Epithelial cell of prostate (primary cell): ENCODE measurements at places on chromosomes 11 and 22.

DNA sequence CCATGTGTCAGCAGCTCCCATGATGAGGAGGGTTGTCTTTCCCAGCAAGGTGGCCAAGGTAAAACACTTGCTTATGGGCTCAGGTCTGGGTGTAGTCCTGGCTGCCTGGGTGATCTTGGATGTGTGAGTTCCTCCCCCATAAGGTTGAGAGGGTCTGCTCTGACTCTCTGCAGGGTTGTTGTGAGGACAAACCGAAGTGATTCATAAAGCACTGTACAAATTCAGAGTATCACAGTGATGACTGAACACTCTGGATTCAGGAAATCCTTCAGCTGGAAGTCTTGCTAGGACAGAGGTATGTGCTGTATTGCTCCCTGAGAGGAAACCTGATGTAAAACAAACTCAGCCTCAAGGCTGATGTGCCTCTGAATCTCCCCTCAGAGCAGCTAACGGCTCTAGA is 220.9 kb upstream of the PITPNB start:
- DNase-seq, result peak; percentile 64

GRCh38 chr11:28144808-28145207 is 36.6 kb downstream of the METTL15 start:
- no peak for DNase-seq

GRCh38 chr11:40513281-40513680 is 946.2 kb downstream of the LRRC4C start:
- no peak for DNase-seq

GRCh38 chr11:93039531-93040240 is 70.2 kb downstream of the MTNR1B start:
- DNase-seq, result no peak

- DNase-seq, result no peak
Measured at GRCh38 chr11:121105063-121105480, 4.0 kb downstream of the TECTA start.

DNA sequence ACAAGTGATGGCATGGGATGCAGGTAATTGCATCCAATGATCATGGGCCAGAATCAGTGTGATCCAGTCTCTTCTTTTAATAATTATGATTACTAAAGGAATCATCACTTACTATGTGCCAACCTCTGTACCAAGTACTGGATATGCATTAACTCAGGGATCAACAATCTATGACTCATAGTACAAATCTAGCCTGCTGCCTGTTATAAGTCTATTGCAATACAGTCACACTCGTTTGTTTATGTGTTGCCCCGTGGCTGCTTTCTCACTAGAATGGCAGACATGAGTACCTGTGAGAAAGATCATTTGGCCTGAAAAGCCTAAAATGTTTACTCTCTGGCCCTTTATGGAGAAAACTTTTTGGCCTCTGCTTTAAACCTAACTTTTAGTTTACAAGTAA is 45.0 kb downstream of the OR6Q1 start:
- DNase-seq, result peak; percentile 82

GRCh38 chr11:67177399-67178281 is 58.6 kb downstream of the KDM2A start:
- no peak for DNase-seq

DNA sequence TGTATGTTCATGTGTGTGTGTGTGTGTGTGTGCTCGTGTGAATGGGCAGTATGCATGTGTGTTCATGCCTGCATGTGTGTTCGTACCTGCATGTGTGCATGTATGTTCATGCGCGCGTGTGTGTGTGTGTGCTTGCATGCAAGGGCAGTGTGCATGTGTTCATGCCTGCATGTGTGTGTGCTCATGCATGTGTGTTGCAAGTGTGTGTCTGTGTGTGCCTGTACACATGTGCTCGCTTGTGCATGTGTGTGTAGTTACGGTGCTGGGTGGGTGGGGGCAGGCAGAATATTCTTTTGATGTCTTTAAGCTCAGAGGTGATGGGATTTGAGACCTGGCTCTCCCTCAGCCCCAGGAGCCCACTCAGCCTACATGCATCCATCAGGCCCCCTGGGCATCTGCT is 822.1 kb downstream of the BRD1 start:
- DNase-seq, result no peak

DNA sequence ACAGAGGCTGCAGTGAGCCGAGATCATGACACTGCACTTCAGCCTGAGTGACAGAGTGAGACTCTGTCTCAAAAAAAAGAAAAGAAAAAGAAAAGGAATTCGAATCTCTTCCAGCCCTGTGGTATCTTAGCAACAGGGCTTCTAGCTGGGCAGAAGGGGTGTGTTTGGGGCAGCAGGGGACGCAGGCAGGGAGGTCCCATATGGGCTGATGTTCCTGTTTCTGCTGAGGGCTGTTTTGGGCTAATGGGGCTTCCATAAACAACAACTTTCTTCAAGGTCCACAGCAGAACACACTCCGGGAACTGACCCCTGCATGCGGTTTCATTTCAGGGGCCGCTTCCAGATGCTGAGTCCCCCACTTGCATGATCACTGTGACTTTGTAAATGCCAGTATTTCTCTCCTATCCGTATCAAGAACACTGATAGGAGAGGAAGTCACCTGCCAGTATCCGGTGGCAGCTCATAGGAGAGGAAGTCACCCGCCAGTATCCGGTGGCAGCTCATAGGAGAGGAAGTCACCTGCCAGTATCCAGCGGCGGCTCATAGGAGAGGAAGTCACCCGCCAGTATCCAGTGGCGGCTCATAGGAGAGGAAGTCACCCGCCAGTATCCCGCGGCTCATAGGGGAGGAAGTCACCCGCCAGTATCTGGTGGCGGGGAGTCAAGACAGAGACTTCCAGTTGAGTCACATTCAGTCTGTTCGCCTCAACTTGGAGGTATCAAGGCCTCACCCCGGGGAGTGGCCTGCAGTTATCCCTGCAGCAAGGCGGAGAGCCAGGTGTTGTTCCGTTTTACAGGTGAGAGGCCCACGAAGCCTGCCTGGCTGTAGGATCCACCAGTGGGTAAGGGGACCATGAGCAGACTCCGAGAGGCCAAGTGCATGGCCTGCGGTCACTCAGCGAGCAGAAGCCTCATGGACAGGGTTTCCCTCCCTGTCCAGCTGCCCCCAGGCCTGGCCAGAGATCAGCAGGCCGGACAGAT is 8.3 kb upstream of the FGF19 start:
- DNase-seq, result no peak

- DNase-seq, result no peak
Measured at GRCh38 chr22:24164940-24165339, 16.3 kb upstream of the SUSD2 start.

DNA sequence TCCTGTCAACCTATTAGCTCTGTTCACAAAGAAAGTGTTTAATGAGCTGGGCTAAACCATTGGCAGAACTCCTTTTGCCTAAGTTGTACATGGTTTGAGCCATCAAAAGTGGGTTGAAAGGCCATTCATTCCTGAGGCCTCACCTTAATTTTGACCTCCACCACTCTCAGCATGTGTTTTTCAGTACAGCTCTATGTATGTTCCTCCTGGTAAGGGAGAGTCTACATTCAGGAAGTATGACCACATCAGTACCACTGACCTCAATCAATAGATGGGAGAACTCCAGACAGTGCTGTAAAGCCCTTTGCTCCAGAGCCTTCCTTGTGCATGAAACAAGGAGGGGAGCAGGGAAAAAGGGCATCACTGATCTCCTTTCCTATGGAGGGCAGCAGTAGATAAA is 87.8 kb upstream of the CARD18 start:
- DNase-seq, result no peak
